ENCODE measurements at places on chromosomes 3 and 15.
A peak's percentile ranks its signal among the peaks of the same experiment; 100 is the strongest.

- DNase-seq: peak; percentile 98
These were observed 39.9 kb upstream of the TNFSF10 start for GRCh38 chr3:172562871-172563865.

GRCh38 chr3:63624941-63625560 is 27.4 kb upstream of the SNTN start:
- no peak for DNase-seq

- no peak for DNase-seq
These were observed 3.7 kb upstream of the ATP10A start for GRCh38 chr15:25866874-25867273.

- DNase-seq: no peak
These were observed 204.3 kb downstream of the SOX2 start for GRCh38 chr3:181916013-181916412.

GRCh38 chr3:159640225-159640624 is 348.4 kb upstream of the IL12A start:
- DNase-seq: no peak

GRCh38 chr3:53583161-53583690 is 88.8 kb downstream of the CACNA1D start:
- no peak for DNase-seq
